ENCODE measurements at places on chromosomes 1 and 21.

- no peak for DNase-seq
These were observed 49.4 kb downstream of the SPATA46 start for GRCh38 chr1:162327144-162327787.

DNA sequence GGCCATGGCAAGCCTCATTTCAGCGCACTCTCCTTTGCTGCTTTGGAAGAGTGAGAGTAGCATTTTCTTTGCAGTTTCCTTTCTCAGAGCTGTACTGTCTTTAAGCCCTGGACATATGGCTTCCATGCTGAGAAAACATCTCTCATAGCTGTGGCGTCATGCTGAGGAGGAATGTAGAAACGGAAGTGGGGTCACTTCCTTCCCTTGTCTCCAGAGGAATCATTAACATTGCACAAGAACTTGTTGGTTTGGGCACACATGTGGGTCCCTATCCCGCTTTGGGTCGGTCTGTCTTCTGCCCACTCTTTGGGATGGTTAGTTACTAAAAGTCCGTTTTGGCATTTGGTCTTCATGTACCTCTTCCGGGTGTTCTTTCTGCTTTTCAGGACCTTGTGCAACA, 5.6 kb downstream of the MFN2 start:
- DNase-seq: no peak

- DNase-seq: no peak
These were observed 40.1 kb downstream of the IGSF21 start for GRCh38 chr1:18147672-18148071.

GRCh38 chr1:232620356-232620969, 9.5 kb downstream of the SIPA1L2 start:
- no peak for DNase-seq

DNA sequence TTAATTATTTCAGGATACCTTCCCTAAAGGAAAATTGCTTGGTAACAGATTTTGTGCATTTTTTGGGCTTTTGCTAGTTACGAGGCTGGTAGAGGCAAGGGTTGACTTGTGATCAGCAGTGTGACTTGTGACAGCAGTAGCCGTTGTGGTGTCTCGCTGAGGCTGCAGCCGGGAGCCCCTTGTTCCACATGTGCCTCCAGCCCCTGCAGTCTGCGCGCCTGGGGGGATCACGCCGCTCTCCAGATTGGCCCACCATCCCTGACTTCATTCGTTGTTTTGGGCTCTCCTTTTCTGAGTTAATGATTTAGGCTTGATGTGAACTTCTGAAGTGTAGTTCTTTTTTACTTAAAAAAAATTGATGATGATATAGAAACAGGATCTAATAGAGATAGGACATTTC, 41.5 kb downstream of the TRAPPC10 start:
- DNase-seq: no peak

- DNase-seq: no peak
These were observed 23.2 kb upstream of the PPP1R8 start for GRCh38 chr1:27807385-27807784.

- DNase-seq: no peak
These were observed 355.8 kb downstream of the GPATCH2 start for GRCh38 chr1:217274927-217275654.

DNA sequence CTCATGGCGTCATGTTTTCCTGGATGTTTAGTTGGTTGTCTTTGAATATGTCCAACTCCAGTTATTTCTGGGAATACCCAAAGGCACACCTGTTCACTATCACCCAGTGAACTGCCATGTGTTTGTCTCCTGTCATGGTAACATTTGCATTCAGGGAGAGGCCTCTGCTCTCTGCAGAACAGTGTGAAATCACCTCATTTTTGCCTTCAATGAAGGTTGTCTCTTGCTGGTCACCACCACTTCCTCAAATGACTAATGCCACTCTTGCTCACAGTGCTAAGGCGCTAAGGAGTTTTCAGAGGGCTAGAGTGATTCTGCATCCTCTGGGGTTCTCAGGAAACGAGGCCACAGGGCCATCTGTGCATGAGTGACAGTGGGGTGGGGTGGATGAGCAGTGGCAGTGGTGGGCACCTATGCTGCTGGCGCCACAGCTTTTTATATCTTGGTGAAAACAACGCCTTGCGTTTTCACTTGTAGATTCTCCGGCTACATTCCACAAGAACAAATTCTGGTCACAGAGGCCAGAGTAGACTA, 60.0 kb upstream of the ATP5PO start:
- no peak for DNase-seq

DNA sequence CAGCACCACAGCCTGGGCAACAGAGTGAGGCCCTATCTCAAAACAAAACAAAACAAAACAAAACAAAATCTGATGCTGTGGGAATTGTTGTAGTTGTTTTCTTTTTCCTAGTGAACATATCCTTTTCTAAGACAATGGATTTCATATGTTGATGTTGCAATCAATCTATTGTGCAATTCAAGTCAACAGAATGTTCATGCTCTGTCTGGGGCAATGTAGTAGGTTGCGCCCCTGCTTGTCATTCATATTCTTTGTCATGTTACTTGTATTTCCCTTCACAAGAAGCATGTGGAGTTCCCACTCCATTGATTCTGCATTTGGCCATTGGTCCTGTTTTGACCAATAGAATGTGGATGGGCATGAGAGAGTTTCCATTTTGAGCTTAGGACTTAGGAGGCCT, 223.9 kb downstream of the DUSP10 start:
- no peak for DNase-seq

GRCh38 chr1:241447031-241447644, 72.4 kb downstream of the FH start:
- DNase-seq: no peak

GRCh38 chr21:42542196-42542595, 28.5 kb downstream of the SLC37A1 start:
- DNase-seq: no peak

GRCh38 chr1:22484706-22485345, 33.2 kb downstream of the ZBTB40 start:
- no peak for DNase-seq

- no peak for DNase-seq
These were observed 216.0 kb upstream of the NEGR1 start for GRCh38 chr1:72498371-72498770.

- DNase-seq: no peak
These were observed 73.7 kb upstream of the NRIP1 start for GRCh38 chr21:15138490-15138889.

DNA sequence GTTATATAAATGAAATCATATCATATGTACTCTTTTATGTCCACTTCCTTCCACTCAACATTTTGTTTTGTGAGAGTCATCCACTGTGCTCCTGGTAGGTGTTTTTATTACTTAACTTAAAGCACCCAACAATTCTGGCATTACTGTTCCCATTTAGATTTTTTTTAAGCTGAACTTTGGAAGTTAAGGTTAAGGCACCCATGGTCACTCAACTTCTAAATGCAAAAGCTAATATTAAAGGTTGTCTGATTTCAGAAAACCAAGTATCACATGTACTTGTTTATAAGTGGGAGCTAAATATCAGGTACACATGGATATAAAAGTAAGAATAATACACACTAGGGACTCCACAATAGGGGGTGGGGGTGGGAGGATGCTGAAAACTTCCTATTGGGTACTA, 42.7 kb downstream of the SCMH1 start:
- no peak for DNase-seq

- no peak for DNase-seq
These were observed 4.2 kb downstream of the POMGNT1 start for GRCh38 chr1:46193984-46194570.

DNA sequence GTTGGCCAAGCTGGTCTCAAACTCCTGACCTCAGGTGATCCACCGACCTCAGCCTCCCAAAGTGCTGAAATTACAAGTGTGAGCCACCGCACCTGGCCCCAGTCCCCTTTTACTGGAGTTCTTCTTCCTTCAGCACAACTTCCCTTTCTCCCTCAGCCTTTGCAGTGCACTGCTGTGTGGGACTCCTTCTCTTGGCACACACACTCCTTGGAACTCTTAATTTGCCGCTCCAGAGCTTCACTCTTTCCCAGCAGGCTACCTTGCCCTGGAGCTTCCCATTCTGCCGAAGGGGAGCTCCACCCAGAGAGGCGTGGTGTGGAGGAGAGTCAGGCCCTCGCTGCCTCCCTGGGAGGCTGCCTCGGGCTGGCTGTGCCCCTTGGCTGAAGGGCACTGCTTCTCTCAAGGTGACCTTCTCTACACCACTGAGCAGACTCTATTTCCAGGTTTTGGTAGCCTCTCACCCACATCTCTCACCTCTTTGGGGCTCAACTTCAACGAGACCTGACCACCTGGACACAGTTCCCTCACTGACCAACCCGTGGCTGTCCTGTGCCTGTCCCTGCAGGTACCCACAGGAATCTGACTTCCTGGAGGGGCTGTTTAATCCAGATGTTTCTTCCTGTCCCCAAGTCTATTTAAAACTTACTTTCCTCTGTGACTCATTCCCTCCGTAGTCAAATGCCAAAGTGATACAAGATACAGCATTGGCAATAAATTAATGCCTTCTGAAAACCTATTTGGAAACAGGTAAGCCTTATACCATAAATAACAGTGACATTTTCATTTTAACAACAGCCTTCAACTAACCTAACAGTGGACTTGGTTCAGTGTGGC, 227.3 kb upstream of the KIAA0040 start:
- DNase-seq: no peak
